ENCODE measurements at places on chromosomes 4 and X. TPM values are rescaled to one million over a fixed set of nuclear protein-coding genes. Genes with fewer than 3 reads are reported as not detected.

YIPF6 gene
- 27.6 TPM for total RNA-seq

- H3K4me1 ChIP-seq, result no peaks in the 10 kb centered on the region
- no peaks in the 10 kb centered on the region for H3K36me3 ChIP-seq
- no peaks in the 10 kb centered on the region for H3K27me3 ChIP-seq
- no peak for DNase-seq
Measured at GRCh38 chr4:22021106-22021505, 72.5 kb upstream of the KCNIP4 start.

DNA sequence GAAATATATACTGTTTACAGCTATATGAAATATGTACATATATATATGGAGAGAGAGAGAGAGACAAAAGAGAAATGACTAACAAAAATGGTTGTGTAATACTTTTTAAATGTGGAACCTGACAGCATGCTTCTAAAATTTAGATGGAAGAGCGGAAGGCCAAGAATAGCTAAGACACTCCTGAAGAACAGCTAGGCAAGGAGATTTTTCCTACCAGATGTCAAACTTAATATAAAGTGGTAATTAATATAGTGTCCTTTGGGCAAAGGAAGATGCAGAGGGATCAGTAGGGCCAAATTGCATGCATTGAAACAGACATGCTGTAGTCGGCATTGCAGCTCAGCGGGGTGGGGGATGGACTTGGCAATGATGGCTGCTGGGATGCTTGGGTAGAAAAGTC is 45.2 kb downstream of the ADD1 start:
- H3K4me3 ChIP-seq, result no peak overlapping the region
- no peak for DNase-seq
- H3K36me3 ChIP-seq, result no peaks in the 10 kb centered on the region
- no peak overlapping the region for H3K27ac ChIP-seq
- peaks cover 5% of the 10 kb centered on the region for H3K4me1 ChIP-seq

DNA sequence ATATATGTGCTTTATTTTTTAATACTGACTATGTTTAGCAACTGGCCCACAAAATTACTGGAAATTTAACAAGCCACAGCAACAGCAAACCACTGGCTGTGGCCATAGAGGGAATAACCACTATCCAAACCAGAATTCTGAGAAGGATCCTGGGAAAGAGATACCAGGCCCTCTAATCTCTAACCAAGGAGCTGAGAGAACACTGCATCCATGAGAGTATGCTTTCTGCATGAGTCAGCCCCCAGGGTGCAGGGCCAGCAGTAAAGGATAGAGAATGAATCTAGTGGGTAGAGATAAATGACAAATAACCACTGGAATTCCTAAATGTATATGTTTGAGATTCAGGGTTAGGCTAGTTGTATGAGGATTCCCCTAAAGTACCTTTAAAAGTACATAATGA is 221.8 kb downstream of the KIT start:
- no peaks in the 10 kb centered on the region for H3K4me1 ChIP-seq
- DNase-seq, result no peak
- H3K27ac ChIP-seq, result no peak overlapping the region

DNA sequence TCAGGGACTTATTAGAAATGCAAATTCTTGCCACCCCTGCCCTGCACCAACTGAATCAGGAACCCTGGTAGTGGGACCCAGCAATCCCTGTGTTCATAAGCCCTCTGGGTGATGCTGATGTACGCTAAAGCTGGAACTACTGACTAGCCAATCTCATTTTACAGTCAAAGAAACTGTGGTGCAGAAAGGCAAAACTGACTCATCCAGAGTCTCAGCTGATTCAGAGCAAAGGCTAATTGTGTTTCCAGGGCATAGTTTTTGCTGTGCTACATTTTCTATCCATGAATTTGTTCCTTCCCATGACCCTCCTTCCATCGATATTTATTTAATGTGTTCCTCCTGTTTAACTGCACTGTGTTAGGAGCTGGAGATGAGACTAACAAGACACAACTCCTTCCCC is 207.5 kb downstream of the REPS2 start:
- H3K36me3 ChIP-seq, result no peaks in the 10 kb centered on the region
- H3K4me1 ChIP-seq, result no peaks in the 10 kb centered on the region
- no peak overlapping the region for H3K4me3 ChIP-seq
- H3K27ac ChIP-seq, result no peak overlapping the region
- H3K27me3 ChIP-seq, result no peaks in the 10 kb centered on the region
- no peak for DNase-seq

DNA sequence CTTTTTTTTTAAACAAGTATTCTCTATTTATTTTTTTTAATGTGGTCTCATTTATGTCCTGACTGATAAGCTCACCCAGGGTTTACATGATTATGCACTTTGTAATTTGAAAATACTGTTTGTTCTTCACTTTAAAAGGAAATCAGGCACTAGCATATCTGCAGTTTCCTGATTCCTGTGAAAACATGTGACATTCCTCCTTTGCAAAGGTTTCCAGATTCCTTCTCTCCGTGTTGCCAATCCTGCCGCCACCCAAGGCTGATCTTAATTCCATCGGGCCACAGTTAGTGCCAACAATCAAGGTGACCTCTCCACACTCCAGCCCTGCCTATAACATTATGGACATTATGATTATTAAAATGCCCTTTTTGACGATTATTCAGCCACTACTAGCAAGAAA is 225.4 kb downstream of the PCDH7 start:
- H3K36me3 ChIP-seq, result no peaks in the 10 kb centered on the region
- no peak overlapping the region for H3K27ac ChIP-seq
- no peak overlapping the region for H3K4me3 ChIP-seq
- no peak for DNase-seq

DNA sequence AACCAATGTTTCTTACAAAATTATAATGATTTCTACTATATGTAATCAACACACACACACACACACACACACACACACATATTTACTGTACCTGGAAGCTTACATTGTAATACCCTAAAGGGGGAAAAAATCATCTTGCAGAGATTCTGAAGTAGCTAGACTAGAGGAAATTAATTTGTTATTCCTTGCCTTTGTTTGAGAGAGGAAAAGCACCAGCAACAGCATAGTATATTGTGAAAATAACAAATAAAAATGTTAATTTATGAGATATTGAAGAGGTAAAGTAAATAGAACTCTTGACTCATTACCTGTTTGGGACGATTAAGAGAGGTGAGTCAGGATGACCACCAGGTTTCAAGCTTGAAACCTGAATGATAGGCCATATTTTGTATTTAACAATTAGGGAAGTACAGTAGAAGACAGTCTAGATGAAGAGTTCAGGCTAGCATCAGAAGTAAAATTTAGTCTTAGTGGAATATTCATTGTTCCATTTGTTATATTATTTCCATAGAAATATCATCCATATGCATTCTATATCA is 873.4 kb upstream of the PCDH10 start:
- H3K36me3 ChIP-seq, result no peaks in the 10 kb centered on the region
- no peak overlapping the region for H3K4me3 ChIP-seq
- no peaks in the 10 kb centered on the region for H3K4me1 ChIP-seq
- no peak overlapping the region for H3K27ac ChIP-seq

DNA sequence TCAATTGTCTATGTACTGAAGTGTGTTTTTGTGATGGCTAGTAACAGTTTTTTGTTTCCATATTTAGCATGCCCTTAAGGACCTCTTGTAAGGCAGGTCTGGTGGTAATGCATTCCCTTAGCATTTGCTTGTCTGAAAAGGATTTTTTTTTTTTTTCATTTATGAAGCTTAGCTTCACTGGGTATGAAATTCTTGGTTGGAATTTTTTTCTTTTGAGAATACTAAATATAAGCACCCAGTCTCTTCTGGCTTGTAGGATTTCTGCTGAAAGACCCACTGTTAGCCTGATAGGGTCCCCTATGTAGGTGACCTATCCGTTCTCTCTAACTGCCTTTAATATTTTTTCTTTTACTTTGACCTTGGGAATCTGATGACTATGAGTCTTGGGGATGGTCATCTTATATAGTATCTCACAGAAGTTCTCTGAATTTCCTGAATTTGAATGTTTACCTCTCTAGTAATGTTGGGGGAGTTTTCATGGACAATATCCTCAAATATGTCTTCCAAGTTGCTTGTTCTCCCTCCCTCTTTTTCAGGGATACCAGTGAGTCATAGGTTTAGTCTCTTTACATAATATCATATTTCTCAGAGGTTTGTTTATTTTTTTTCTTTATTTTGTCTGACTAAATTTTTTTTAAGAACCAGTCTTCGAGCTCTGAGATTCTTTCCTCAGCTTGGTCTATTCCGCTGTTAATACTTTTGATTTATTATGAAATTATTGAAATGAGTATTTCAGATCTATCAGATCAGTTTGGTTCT is 157.1 kb upstream of the PGRMC2 start:
- H3K4me3 ChIP-seq, result no peak overlapping the region
- H3K27ac ChIP-seq, result no peak overlapping the region
- H3K27me3 ChIP-seq, result no peaks in the 10 kb centered on the region
- H3K36me3 ChIP-seq, result no peaks in the 10 kb centered on the region
- DNase-seq, result no peak

DNA sequence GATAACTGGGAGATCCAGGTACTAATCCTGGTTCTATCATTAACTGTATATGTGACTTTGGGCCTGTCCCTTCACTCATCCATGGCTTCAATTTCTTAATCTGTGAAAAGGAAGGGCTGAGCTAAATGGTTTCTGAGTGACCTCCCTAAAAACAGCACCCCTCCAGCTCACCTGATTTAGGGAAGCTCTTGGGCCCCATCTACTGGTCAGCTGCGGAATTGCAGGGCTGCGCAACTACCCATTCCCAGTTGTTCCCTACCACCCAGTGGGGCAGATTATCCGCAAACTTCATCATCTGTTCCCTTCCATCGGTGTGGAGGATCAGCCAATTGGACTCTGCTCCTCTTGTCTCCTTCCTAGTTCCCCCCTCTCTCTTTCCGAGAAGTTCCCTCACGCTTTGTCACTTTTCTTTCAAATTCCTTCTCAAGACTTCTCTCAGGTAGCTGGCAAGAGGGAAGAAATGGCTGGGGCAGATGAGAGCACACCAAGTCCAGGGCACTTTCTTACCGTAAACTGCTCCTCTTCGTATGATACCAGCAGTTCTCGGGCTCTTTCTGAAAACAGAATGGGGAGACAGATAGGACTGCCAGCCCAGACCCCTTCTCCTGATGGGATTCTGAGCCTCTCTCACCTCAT is 5.8 kb downstream of the LAS1L start:
- H3K36me3 ChIP-seq, result no peaks in the 10 kb centered on the region
- H3K4me3 ChIP-seq, result no peak overlapping the region
- H3K27me3 ChIP-seq, result no peaks in the 10 kb centered on the region
- DNase-seq, result no peak

DNA sequence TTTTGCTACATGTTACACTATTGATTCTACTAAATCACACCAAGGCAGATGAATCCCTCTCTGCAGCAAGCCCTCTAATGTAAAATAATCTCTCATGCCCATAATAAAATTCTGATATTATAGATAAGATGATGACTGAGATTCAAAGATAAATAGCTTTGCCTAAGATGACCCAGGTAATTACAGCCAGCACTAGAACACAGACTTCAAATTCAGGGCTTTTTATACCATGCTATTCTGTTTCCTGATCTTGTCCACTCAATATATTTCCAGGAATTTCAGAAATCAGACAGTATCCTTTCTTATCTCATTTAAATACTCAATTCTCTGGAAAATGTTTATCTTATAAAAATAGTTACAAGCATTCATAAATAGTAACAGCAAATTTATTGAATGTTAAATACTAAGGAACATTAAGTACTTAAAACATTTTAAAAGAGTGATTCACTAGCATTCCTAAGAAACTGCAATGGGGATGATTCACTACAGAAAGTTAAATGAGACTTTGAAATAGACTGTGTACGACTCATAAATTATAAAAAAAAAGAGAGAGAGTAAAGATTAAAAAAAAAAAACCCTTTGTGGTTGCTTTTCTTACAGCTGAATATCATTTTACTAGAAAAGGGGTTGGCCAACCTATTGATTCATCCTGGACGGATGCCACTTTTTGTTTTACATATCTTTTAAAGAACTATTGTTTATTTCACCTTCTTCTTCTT is 45.8 kb upstream of the IL21 start:
- H3K4me3 ChIP-seq, result no peak overlapping the region
- DNase-seq, result no peak

DNA sequence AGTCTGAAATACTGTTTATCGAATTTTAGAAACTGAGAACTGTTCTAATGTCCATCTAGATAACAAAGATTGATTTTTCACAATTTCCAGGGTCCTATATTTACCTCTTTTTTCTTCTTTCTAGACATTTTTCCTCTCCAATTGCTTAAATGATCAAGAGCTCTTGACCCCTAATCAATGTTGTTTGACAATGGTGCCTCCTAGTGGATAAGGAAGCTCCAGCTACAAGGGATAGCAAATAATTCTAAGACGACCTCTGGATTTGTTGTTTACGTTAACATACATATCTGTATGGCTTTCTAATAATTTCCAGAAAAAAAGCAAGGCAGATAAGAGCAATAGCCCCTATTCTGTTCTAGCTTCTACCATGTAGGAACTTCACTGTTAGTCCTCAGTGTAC is 35.8 kb downstream of the GPR82 start:
- no peak overlapping the region for H3K4me3 ChIP-seq
- H3K27ac ChIP-seq, result no peak overlapping the region
- no peaks in the 10 kb centered on the region for H3K36me3 ChIP-seq
- no peaks in the 10 kb centered on the region for H3K27me3 ChIP-seq

P2RY4 gene
- 1.3 TPM for total RNA-seq

DNA sequence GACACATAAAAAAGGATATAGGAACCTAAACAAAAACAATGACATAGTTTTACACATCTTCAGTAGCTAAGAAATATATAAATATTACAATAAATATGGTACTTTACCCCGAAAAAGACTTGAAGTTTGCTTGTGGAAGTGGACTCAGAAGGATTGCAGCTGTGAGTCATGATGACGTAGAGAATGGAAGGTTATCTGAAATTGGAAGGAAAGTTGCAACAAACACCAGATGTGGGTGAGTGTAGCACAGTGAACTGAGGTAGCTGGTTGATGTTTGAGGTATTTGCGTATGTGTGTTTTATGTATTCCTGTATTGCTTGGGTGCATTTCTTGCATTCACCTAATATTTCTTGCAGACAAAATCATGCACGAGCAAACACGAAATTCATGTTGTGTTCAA is 113.0 kb downstream of the ARX start:
- H3K4me1 ChIP-seq, result no peaks in the 10 kb centered on the region
- no peak overlapping the region for H3K4me3 ChIP-seq
- no peaks in the 10 kb centered on the region for H3K27me3 ChIP-seq
- no peak overlapping the region for H3K27ac ChIP-seq
- no peak for DNase-seq

DNA sequence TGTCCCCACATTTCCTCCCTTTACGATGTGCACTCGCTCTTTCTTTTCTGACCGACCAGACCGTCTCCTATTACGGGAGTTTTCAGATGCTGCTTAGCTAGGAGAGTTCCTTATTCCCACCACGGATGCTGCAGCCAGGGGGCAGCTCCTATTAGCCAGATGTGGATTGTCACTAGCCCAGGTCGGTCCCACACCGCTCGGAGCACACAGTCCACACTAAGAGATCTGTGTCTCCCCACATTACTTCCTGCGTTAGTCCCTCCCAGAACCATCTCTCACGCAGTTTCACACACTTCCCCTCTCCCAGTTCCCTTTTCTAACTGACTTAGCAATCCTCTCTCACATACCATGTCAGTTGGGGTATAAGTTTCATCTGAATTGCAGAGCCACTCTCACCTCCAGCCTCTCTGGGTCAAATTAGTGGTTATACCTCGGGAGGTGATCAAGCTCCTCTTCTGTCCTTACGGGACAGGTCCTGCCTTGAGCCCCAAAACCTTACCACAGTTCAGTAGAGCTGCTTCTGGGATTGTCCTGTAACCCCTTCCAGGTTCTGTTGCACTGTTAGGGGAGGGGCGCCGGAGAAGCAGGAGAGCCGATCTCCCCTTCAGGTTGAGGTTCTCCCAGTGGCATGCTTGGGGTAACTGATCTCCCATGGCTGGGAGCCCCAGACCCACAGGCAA is 28.2 kb downstream of the SULT1E1 start:
- DNase-seq, result peak; percentile 82
- H3K36me3 ChIP-seq, result no peaks in the 10 kb centered on the region
- H3K4me3 ChIP-seq, result no peak overlapping the region
- H3K27ac ChIP-seq, result no peak overlapping the region

PLAC1 gene
- not detected for total RNA-seq
